Pulmonary artery endothelial cell (primary cell): ENCODE measurements at places on chromosomes 4 and X. TPM values are rescaled to one million over a fixed set of nuclear protein-coding genes. Genes with fewer than 3 reads are reported as not detected.

NPNT gene
- total RNA-seq: under 0.01 and 0.11 TPM in 2 replicates

PAK3 gene
- 0.26 and 1.5 TPM in 2 replicates for total RNA-seq

CCDC110 gene
- total RNA-seq: 0.49 and 0.73 TPM in 2 replicates

TRO gene
- total RNA-seq: 1.6 and 7.2 TPM in 2 replicates

SLC49A3 gene
- 1.1 and 4.5 TPM in 2 replicates for total RNA-seq

GIMD1 gene
- total RNA-seq: not detected in 2 replicates

- no peak for DNase-seq
Measured at GRCh38 chr4:92994727-92995126, 691.0 kb downstream of the GRID2 start.

DNA sequence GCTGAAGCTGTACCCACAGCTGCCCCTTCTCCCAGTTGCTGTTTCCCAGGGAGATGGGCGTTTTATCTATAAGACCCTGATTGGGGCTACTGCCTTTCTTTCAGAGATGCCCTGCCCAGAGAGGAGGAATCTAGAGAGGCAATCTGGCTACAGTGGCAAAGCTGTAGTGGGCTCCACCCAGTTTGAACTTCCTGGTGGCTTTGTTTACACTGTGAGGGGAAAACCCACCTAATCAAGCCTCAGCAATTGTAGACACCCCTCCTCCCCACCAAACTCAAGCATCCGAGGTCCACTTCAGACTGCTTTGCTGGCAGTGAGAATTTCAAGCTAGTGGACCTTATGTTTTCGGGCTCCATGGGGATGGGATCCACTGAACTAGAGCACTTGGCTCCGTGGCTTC, 240.4 kb upstream of the AFF2 start:
- DNase-seq: no peak

DNA sequence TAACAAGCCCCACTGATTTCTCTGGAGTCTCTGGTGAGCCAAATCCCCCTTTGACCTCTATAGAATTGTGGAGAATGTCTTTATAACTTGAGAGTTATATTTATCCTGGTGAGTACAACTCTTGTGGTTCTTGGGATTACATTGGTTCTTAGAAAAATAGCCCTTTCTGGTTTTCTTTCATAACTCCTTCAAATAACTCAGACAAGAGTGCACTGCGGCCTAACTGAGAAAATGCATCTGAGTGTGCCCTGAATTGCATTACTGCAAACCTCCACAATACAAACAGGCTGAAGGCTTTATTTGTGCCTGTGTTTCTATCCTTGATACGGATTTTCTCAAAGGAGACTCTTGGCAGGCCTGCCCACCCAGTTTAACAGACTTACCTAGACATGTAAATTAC, 2.7 kb downstream of the BEX3 start:
- no peak for DNase-seq

GRCh38 chr4:104015680-104016079, 295.9 kb upstream of the TACR3 start:
- DNase-seq: no peak

- no peak for DNase-seq
Measured at GRCh38 chr4:166012129-166013030, 139.3 kb downstream of the TLL1 start.

- no peak for DNase-seq
Measured at GRCh38 chr4:156477636-156478035, 494.0 kb downstream of the PDGFC start.

DNA sequence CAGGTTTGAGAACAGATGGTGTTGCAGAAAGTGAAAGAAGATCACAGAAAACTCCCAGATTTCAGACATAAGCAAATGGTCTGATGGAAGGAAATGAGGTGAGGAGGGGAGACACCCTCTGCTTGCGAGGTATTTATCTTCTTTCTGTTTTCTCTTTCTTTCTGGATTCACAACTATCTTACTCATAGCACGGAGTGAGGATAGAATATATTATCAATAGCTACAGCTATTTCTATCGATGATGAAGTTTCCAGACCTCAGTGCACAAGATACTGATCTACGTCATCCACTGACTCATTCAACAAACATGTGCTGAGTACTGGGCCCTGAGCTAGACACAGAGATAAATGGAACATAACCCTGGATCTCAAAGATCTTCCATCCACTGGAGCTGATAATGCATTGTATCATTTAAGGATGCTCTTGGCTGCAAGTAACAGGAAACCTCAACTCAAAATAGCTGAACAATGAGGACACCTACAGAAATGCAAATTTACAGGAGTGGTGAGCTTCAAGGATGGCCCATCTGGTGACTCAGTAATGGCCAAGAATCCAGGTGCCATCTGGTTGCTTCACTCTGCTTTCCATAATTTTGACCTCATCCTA, 21.2 kb downstream of the SLC2A9 start:
- DNase-seq: no peak

DNA sequence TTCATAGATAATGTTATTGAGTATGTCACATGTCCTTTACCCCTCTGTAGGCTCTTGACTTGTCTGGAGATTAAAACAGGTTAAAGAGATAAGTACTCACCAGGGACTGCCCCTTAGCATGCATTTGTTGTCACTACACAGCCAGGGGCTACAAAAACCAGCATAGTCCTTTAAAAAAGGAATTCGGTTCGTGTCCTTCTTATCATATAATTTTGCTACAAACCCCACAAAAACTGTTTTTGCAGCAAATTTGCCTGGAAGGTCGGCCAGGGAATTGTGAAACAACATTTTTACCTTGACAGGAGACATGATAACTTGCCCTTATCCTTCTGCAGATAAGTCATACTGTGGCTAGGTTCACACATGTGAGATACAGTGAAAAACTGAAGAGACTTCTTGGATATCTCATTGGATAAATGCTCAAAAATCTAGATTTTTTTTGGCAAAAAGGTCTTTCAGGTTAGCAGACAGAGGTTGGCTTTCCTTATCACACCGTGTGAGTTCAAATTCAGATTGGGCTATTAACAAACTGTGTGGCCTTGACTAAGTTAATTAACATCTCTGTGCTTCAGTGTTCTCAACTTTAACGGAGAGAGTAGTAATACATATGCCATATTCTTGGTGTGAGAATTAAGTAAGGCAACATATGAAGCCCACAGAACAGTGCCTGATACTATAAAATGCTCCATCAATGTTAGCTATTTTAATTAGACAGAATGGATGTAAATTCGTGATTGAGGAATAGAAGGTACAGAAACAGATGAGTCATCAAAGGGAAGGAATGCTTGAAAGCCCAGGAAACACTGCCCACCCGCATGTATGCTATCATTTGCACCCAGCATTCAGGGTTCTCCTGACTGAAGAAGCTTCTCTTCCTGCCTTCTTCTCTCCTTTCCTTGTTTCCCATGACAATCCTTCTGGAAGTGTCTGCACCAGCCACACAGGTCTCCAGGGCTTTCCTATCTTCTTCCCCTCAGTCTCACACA, 30.0 kb downstream of the FAM9C start:
- DNase-seq: no peak

GRCh38 chr4:83125738-83126141, 11.2 kb upstream of the PLAC8 start:
- DNase-seq: no peak

DNA sequence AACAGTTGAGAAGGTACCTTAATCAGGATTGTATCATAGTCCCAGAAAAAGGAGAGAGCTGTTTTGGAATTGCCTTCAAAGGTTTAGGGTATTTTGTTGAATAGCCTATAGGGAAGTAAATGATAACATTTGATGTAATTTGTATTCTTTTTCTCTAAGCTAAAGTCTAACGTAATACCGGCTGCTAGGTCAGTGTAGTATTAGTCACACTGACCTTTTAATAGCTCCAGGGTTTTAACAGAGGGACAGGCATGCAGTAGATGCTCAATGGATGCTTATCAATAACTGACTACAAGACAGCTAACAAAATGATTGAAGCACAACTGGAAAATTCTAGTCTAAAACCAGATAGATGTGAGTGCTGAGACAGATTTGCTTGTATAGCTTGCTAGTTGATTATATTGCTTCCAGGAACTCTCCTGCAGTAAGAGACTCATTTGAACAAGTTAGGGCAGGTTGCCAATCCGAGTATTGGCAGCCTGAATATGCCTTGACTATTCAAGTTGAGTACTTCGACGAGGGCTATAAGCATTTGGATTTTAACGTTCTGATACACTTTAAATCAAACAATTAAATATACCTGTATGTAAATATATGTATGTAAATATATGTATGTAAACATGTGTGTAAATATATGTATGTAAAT, 16.5 kb upstream of the PNPLA4 start:
- DNase-seq: no peak
